T-cell (primary cell): ENCODE measurements at places on chromosomes 11 and 22. TPM values are rescaled to one million over a fixed set of nuclear protein-coding genes. Genes with fewer than 3 reads are reported as not detected.

Gene IFITM5
- total RNA-seq: not detected

Gene GPR83
- total RNA-seq: 0.15 TPM

Gene MLC1
- total RNA-seq: 1.2 TPM

Gene TENM4
- not detected for total RNA-seq

Gene RAG2
- total RNA-seq: not detected

Gene FAM118A
- 101 TPM for total RNA-seq

Gene MAML2
- total RNA-seq: 66.7 TPM

Gene UCP2
- total RNA-seq: 311 TPM

Gene TYR
- not detected for total RNA-seq

Gene OR2D2
- total RNA-seq: not detected

Gene OR4D5
- not detected for total RNA-seq

Gene UBQLN3
- 0.37 TPM for total RNA-seq

Gene ANGPTL5
- not detected for total RNA-seq

Gene SNX32
- total RNA-seq: 0.26 TPM

Gene IRF7
- total RNA-seq: 67.3 TPM

Gene TTC12
- 40.6 TPM for total RNA-seq

Gene NLRP14
- not detected for total RNA-seq

Gene IGLL5
- 2.9 TPM for total RNA-seq

Gene OR52E8
- not detected for total RNA-seq

Gene SLC1A2
- total RNA-seq: 0.19 TPM

Gene OR8G5
- total RNA-seq: not detected

Gene EMID1
- total RNA-seq: 0.32 TPM

Gene PPP2R5B
- 17.2 TPM for total RNA-seq

Gene LRRC55
- total RNA-seq: not detected

Gene TBX1
- 0.20 TPM for total RNA-seq

Gene OR2AG2
- total RNA-seq: not detected

Gene MMP11
- total RNA-seq: 2.5 TPM

Gene JHY
- 4.9 TPM for total RNA-seq

Gene LMNTD2
- total RNA-seq: 8.9 TPM

Gene PANX2
- 0.32 TPM for total RNA-seq

Gene OR52B2
- not detected for total RNA-seq

Gene IZUMO1R
- total RNA-seq: not detected

Gene LAMTOR1
- 66.4 TPM for total RNA-seq

Gene PRRG4
- 0.09 TPM for total RNA-seq

Gene TPBGL
- total RNA-seq: 0.47 TPM

Gene KRTAP5-7
- not detected for total RNA-seq

Gene ZC3H12C
- total RNA-seq: 0.23 TPM

Gene KRTAP5-1
- not detected for total RNA-seq

Gene C22orf42
- total RNA-seq: not detected

Gene DEPDC7
- 2.2 TPM for total RNA-seq

Gene CFAP300
- total RNA-seq: not detected

Gene TMEM151A
- total RNA-seq: not detected

Gene TMEM258
- 96.0 TPM for total RNA-seq

Gene POLD4
- 107 TPM for total RNA-seq

Gene SAA4
- 0.63 TPM for total RNA-seq

Gene SHISAL1
- total RNA-seq: not detected

Gene HEPACAM
- not detected for total RNA-seq

Gene C22orf31
- total RNA-seq: not detected

Gene GGT5
- not detected for total RNA-seq
